Activated CD4-positive, alpha-beta T cell treated with anti-CD3 and anti-CD28 coated beads for 4 hours (primary cell): ENCODE measurements at places on chromosomes 3 and 15.

DNA sequence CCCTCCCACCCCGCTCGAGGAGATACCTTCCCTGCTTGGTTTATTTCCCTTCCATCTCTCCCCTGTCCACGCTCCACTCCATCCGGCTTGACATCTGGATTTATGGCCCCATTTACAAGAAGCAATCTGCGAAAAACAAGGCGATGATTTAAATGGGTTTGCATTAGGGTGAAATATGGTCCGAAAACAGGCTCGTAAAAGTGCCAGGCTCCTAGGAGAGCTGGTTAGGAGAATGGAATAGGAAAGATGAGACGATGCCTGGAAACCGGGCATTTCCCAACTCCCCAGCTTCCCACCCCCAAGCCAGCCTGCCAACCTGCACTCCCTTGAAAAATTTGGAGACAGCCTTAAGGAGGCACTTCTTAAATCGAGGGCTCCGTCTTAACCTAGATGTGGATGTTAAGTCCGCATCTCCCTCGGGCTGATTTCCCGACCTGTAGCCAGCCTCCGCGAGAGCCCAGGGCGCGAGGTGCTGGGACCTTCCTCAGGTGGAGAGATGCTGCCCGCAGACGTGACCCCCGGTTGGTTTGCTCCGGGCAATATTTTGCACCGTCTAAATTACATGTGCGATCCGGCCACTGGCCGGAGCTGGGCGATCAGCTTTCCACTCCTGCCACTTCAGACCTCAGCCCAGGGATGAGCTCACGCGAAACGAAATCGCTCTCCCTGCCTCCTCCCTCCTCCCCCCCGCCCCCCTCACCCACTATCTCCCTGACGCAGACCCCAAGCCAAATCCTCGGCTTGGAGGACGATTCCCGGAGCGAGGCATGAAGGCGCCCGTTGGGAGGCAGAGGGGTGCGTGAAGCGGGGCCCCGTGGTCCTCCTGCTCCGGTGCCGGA, 1.3 kb downstream of the GRM7 start:
- DNase-seq = no peak

- no peak for DNase-seq
Observed at GRCh38 chr3:156820692-156821080, 5.5 kb upstream of the LEKR1 start.

- no peak for DNase-seq
Observed at GRCh38 chr3:47414161-47414564, 33.3 kb downstream of the PTPN23 start.

GRCh38 chr3:59771768-59772181, 722.0 kb upstream of the CFAP20DC start:
- DNase-seq = no peak

DNA sequence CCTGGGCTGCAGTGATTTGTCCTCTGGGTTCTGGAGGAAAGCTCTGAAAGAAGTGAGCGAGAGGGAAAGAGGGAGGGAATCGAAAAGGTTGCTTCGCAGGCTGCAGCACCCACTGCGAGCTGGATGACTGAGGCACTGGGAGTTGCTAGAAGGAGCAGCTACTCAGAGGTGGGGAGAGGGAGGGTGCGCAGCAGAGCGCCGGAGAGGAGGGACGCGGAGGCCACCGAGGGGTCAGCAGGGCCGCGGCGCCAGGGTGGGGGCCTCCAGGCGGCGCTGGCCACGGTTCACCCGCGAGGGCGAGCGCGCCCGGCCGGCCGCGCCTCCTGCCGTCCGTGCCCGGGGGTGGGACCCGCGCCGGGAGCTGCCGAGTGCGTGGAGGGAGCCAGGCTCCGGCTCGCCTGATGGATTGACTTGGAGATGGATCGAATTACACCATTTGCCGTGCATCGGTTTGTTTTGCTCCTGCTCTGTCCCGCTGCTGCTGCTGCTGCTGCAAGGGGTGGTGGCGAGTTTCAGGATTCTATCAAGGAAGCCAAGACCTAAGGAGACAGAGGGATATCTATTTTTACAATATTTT, at the start of gene SEMA6D:
Gene SEMA6D (plus strand): TSS at position 470 of the 577 bp plus-strand sequence. CDS start 42,294 bp downstream, outside the sequence.
- DNase-seq = no peak

GRCh38 chr15:61264986-61265385, 35.9 kb upstream of the RORA start:
- DNase-seq = no peak

- DNase-seq = no peak
Observed at GRCh38 chr3:126959921-126960603, 22.9 kb upstream of the PLXNA1 start.

DNA sequence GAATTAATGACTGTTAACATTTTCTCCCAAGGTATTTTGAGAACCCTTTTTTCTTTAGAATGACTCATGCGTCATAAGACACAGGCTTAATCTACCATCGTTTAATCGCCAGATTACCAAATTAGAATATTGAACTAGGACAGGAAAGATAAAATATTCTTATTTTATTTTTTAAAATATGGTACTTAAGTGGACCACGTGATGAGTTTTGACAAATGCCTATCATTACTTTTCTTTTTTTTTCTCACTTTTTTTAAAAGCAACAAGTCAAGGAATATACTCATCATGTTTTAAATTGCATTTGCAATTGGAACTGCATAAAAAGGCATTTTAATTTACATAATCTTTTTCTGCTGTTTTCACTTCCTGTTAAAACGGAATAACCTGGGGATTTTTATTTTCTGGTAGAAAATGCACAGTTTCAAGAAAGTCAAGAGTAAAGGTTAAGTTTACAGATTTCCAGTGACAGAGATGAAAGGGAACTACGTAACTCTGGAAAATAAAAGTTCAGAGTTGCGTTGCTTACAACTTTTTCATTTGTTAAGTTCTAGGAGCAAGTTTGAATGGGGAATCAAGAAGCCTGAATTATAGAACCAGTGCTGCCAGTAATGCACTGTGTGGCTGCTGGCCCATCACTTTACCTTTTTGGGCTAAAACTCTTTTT, 23.6 kb downstream of the SIAH2 start:
- no peak for DNase-seq
